RWPE1 (cell line): ENCODE measurements at places on chromosomes 6 and 20.

DNA sequence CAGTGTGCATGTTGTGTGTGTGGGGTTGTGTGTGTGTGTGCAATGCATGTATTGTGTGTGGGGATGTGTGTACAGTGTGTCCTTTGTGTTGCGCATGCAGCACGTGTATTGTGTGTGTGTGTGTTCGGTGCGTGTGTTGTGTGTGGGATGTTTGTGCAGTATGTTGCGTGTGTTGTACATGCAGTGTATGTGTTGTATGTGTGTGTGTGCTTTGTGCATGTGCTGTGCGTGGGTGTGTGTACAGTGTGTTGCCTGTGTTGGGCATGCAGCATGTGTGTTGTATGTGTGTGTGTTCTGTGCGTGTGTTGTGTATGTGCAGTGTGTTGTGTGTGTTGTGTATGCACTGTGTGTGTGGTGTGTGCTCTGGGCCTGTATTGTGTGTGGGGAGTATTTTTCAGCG, 52.7 kb downstream of the CDH4 start:
- no peak for DNase-seq

DNA sequence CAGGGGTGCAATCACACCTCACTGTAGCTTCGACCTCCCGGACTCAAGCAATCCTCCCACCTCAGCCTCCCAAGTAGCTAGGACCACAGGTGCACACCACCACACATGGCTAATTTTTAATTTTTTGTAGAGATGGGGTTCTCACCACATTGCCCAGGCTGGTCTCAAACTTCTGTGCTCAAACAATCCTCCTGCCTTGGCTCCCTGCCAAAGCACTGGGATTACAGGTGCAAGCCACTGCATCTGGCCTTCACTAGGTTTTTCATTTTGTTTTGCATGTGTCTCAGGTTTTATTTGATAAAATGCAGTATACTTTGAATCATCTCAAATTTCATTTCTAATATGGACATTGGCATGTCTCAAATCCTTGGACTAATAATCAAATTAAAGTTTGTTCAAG, 98.7 kb downstream of the SLC16A10 start:
- no peak for DNase-seq

DNA sequence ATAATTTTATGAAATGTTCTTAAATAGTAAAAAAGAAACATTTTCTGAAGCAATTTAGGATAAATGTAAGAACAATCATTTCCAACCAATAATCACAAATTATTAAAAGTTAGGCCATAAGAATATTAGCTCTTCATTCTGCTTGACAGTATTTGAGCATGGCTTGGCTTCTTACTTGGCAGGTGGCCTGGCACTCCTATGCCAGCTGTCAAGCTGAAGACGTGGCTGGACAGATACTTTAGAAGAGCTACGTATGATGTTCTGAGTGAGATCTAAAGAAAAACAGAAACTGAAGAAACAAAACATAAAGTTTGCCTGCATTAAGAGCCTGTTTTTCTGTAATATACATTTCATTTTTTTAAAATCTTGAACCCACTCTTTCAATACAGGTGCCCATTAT, 438.9 kb downstream of the GRIK2 start:
- no peak for DNase-seq

GRCh38 chr6:135858931-135859330, 7.4 kb downstream of the PDE7B start:
- DNase-seq = no peak
